Right ventricle myocardium inferior (tissue), 1 donor: ENCODE measurements at places on chromosomes 1 and 21. TPM values are rescaled to one million over a fixed set of nuclear protein-coding genes. Genes with fewer than 3 reads are reported as not detected.

DNA sequence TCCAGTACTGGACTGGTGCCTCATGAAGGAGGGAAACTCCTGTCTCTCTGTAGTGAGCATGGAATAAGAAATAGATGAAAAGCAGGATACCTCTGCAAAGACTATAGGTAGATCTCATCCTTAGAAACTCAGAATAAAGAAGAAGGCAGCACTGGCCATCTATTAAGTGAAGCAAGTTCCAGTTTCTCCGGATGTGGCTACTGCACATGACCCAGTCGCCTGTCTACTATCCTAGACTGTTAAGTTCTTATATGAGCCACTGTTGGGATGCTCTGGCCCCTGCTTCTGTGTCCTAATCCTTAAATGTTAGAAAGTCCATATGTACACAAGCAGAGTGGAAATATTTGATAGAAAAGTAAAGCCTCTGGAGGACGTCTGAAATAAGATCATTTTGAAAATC lies 2.2 kb downstream of the FASLG start:
- no peak for DNase-seq

- DNase-seq, result no peak
These were observed 149.1 kb downstream of the GREM2 start for GRCh38 chr1:240462766-240463395.

DNA sequence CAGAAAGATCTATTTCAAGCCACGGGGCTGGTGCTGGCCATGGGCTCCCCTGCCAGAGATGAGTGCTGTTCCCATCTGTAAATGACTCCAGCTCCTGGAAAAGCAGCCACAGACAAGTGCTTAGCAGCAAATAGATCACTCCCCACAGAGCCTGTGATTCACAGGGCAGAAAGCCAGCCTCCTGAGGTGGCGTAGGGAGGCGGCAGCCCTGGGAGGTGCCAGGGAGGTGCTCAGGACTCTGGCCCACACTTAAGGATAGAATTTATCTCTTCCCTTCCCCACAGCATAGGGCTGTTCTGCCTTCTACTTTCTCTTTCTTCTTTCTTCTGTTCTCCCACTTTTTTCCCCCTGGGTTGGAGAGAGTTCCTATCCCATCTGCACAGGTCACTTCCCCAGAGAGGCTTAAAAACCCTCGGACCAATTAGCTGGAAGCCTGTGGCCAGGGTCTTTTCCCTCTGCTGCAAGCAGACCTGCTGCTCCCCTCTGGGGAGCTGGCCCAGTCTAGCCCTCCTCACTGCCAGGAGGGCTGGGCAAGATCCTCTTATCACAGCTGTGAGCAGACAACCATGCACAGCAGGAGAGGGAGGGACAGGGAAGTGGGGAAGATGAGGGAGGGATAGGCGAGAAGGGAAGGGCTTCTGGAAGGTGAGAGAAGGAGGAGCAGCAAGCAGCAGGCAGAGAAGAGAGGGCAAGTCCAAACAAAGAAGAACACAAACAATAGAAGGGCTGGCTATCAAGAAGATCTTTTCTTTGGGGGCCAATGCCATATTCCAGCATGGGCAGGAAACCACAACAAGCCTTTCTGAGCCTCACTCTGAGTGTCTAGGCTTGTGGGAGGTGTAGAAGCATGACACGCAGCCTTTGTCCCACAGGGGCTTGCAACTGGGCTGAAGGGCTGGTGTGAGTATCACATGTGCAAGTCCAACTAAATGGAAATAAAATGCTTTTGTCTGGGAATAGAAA lies 41.0 kb downstream of the KCND3 start:
- peak; percentile 73 for DNase-seq

TMEM82 gene
- not detected for total RNA-seq

GRCh38 chr1:107196973-107197562 lies 56.2 kb downstream of the NTNG1 start:
- DNase-seq, result no peak

DNA sequence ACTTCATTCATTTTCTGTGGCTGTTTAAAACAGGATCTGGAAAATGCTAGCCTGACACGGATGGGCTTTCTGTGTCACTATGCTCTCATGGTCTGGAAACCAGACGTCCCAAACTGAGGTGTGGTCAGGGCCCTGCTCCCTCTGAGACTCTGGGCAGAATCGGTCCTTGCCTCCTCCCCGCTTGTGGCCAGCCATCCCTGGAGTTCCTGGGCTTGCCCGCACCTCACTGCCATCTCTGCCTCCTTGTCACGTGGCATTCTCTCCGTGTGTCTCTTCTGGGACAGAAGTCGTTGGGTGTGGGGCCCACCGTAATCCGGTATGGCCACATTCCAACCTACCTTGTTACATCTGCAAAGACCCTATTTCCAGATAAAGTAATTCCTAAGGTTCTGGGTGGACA lies 10.1 kb upstream of the ACTRT2 start:
- DNase-seq, result peak; percentile 37

REG4 gene
- total RNA-seq, result not detected

C1orf116 gene
- total RNA-seq, result 1.2 TPM

- DNase-seq, result no peak
These were observed 281.6 kb downstream of the PLA2G4A start for GRCh38 chr1:187110351-187110750.

- DNase-seq, result no peak
These were observed 53.5 kb upstream of the TRAPPC10 start for GRCh38 chr21:43958364-43959158.

ECM1 gene
- 24.1 TPM for total RNA-seq

GRCh38 chr1:25485536-25486411 lies 55.1 kb downstream of the MACO1 start:
- no peak for DNase-seq

PLEKHG5 gene
- total RNA-seq, result 16.8 TPM

CDC20 gene
- 1.6 TPM for total RNA-seq

GJA9 gene
- not detected for total RNA-seq

KCNE2 gene
- not detected for total RNA-seq

- DNase-seq, result peak; percentile 86
These were observed 404 bp downstream of the LRRC8C start for GRCh38 chr1:89633248-89633799.

MPL gene
- 0.73 TPM for total RNA-seq

WNT4 gene
- not detected for total RNA-seq

GRCh38 chr1:208036918-208037766 lies 126.2 kb upstream of the CD34 start:
- DNase-seq, result no peak

- DNase-seq, result no peak
These were observed 22.7 kb downstream of the PRSS38 start for GRCh38 chr1:227838181-227838580.

EPHA10 gene
- total RNA-seq, result 0.32 TPM

DNA sequence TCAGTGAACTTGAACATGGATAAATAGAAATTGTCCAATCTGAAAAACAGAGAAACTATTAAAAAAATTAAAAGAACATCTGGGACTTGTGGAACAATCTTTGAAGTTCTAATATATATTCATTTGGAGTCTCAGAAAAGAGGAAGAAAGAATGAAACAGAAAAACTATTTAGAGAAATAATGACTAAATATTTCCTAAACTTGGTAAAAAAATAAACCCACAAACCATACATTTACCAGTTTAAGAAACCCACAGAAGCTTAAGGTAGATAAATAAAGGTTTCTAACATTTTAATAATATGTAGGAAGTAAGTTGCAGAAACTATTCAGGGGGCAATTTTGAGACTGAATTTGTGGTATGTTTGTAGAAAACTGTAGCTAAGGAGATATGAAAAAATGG lies 437.8 kb downstream of the PTBP2 start:
- DNase-seq, result no peak

- DNase-seq, result no peak
These were observed 109.1 kb upstream of the USH2A start for GRCh38 chr1:216532251-216532798.

EDARADD gene
- 1.6 TPM for total RNA-seq

- no peak for DNase-seq
These were observed 181.3 kb downstream of the ATP6V1G3 start for GRCh38 chr1:198359024-198359653.

LMNA gene
- 288 TPM for total RNA-seq

KRTAP19-1 gene
- total RNA-seq, result not detected

GRCh38 chr21:27403011-27403410 lies 436.1 kb upstream of the ADAMTS5 start:
- DNase-seq, result no peak

DNA sequence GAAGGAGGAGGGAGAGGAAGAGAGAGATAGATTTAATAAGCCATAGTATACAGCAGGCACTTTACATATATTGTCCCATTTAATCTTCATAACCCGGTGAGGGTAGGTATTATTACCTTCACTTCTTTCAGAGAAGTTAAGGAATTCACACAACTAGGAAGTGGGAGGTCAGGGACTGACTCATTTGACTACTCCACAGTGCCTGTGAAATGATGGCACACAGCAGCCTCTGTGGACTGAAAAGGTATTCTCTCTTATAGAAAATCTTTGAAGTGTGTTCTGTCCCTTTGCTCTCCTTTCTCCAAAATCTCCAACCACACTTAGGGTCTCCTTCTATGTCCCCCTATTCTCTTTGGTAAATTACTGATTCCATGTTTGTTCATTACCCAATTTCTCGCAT lies 23.9 kb downstream of the PALMD start:
- DNase-seq, result no peak
